ENCODE measurements at places on chromosomes 2 and 18.

DNA sequence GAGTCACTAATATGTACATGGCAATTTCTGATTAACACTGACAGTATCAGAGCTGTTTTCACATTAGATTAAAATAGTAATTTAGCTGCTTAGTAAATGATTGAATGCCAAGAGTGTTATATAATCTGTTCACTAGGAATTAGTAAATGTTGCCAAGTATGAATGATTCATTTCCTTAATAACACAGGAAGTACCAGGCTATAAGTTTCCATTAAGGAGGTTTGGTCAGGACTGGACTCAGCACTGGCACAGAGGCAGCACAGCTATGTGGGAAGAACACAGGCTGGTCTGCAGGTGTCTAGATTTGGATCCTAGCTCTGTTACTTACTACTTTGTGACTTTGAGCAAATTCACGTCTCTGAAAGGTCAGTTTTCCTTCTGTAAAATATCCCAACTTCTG is 97.2 kb downstream of the TDRD15 start:
- no peak for DNase-seq
- H3K27me3 ChIP-seq, result peaks cover 13% of the 10 kb centered on the region
- H3K27ac ChIP-seq, result no peak overlapping the region
- no peaks in the 10 kb centered on the region for H3K36me3 ChIP-seq
- peaks cover 12% of the 10 kb centered on the region for H3K4me1 ChIP-seq
- H3K4me3 ChIP-seq, result no peak overlapping the region

DNA sequence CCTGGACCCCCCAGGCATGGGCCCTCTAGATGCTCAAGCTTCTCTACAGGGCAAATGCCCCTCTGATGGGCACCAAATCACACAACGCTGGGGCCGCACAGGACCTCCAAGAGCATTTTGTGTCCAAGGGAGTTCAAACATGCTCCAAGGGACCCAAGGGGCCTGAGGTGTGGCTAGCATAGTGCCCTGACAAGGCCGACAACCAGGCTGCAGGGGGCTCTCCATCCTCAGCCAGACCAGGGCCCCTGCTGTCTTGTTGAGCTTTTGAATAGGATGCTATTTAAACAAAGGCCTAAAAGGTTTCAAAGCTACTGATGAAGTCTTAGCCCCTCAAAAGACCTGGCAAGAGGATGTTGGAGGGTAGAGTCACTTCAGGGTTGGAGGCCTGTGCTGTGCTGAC is 33.1 kb downstream of the EN1 start:
- no peak overlapping the region for H3K4me3 ChIP-seq
- no peak for DNase-seq
- H3K27ac ChIP-seq, result no peak overlapping the region
- no peaks in the 10 kb centered on the region for H3K4me1 ChIP-seq
- peaks cover 49% of the 10 kb centered on the region for H3K27me3 ChIP-seq
- no peaks in the 10 kb centered on the region for H3K36me3 ChIP-seq

GRCh38 chr2:33436083-33436482 is 40.4 kb upstream of the RASGRP3 start:
- no peaks in the 10 kb centered on the region for H3K27me3 ChIP-seq
- peaks cover 30% of the 10 kb centered on the region for H3K4me1 ChIP-seq

GRCh38 chr2:189142893-189143759 is 36.4 kb downstream of the COL5A2 start:
- no peaks in the 10 kb centered on the region for H3K27me3 ChIP-seq
- no peak for DNase-seq
- H3K4me1 ChIP-seq, result peaks cover 74% of the 10 kb centered on the region
- peak overlapping the region; percentile 0 for H3K4me3 ChIP-seq
